ENCODE measurements at places on chromosomes 5 and 9.

DNA sequence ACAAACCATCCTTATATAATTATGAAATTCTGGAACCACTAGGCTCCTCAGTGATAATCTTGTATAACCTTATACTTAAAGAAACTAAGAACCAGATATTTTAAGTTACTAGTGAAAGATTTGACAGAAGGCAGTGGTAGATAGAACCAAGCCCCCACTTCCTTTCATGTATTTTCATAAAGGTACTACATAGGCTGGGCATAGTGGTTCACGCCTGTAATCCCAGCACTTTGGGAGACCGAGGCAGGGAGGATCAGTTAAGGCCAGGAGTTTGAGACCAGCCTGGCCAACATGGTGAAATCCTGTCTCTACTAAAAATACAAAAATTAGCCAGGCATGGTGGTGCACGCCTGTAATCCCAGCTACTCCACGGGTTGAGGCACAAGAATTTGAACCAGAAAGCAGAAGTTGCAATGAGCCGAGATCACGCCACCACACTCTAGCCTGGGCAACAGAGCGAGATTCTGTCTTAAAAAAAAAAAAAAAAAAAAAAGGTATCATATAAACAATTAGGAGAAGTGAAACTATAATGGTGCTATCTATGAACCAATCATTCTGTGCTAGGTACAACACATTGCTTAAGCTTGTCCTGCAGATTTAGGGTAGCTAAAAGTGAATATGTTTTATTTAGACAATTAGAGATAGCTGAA lies 27.9 kb upstream of the DTWD2 start:
- no peak for DNase-seq

- DNase-seq, result peak; percentile 57
Measured at GRCh38 chr9:130834371-130835336, at the start of gene ABL1. TSS of gene ABL1 (plus strand) at chr9:130835254. CDS start at chr9:130835447, 193 bp downstream.

- peak; percentile 85 for DNase-seq
Measured at GRCh38 chr9:137049544-137050449, 3.8 kb upstream of the NPDC1 start.

GRCh38 chr5:77168879-77169244 lies 41.6 kb upstream of the PDE8B start:
- peak; percentile 55 for DNase-seq

- DNase-seq, result no peak
Measured at GRCh38 chr5:170885256-170885655, 23.4 kb downstream of the RANBP17 start.

DNA sequence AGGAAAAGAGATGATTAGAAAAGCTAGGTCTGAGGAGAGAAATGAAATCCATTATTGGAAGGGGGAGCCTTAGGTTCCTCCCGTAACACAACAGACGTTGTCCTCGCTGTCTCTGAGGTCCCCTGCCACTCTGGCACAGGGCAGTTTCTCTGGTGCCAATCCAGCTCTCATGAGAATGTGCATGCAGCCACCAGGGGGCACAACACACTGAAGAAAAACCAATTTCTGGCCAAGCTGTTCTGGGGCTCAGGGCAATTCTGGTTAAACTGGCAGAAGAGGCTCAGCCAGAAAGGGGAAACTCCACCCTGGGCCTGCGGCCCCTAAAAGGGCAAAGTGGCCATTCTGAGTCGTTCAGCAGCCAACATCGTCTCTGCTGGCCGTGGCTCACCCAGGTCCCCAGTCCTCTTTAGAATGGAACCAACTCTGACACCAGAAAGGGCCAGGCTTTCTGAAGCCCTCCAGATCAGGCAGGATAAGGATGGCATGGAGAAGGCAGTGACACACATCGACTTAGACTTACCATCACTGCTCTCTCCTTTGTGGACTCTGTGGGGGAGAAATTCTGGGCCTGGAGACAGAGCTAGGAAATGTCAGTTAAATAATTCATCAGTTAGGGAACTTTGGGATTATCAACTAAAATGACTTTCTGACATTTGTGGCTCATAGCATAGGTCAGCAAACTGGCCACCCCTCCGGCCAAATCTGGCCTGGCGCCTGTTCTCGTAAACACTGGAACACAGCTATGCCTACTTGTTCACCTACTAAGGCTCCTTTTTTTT lies 58.5 kb upstream of the GOLPH3 start:
- DNase-seq, result peak; percentile 90

DNA sequence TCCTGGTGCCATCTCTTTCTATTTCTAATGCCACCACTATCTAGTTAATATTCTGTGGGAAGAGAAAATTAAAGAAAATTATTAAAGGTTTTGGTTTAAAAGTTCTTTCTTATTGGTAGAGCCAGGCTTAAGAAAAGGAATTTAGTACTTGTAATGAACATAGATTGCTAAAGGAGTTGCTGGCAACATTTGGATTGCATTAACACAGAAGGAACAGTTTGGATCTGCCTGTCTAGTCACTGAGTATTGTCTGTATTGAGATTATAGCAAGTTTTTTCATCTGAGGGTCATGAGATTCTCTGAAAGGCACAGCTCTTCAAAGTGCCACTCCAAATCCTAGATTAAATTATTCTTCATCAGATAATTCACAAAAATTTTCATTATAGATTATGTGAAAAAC lies 32.0 kb downstream of the FSD1L start:
- no peak for DNase-seq

DNA sequence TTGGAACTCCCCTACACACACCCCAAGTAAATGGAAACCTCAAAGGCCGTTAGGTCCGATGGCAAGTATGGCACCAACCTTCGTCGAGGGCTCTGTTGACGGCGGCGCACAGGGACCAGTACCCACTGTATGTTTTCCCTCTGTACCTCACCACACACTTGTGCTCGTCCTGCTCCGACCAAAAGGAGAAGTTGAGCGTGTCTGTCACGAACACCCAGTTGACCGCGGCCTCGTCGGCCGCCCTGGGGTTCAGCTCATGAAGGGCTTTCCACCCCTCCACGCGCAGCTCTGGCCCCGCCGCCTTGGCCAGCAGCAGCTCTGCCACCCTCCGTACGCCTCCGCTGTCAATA lies 24.0 kb downstream of the HNRNPK start:
- peak; percentile 59 for DNase-seq

DNA sequence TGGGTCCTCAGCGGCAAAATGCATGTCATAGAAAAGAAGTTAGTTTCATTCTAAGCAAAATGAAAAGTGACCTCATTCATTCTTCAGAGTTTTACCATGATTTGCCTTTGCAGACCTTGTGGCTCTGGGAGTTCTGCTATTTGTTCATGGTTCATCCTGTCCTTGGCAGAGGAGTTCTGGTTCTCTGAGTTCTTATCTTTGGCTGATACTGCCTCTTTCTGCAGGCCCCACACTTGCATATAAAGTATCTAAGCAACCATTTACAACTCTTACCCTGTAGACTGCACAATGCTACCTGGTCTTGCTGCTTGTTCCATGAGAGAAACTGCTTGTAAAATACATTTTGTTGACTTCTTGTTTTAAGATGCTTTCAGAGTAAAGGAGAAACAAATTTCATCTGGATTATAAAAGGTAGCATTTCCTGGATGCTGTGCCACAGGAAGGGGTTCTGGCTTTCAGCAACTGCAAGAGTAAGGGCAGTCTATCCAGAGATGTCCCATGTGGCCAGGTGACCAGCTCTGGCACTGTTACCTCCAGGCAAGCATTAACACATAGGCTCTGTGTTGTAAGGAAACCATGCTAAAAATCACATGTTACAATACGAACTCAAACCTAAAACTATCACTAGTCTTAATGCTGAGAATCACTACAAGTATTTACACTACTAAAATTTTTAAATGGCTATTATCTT lies 513.2 kb downstream of the SPOCK1 start:
- DNase-seq, result no peak

DNA sequence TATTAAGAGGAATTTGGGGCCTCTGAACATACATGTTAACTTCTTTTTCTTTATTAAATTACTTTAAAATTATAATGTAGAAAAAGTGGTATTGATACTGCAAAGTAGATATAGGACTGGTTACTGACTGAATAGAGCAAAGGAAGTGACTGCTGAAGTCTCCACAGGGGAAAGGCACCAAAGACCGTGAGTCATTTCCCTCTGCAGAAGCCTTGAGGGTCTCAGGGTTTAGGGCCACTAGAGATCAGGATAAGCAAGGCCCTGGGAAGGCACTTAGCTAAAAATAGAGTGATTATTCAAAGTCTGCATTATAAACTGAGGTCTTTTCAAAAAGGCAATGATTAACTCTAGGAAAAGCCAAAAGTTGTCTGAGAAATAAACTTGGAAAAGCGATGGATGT lies 44.7 kb upstream of the ITGA1 start:
- no peak for DNase-seq

- DNase-seq, result no peak
Measured at GRCh38 chr9:136578915-136579649, 33.2 kb upstream of the NOTCH1 start.

DNA sequence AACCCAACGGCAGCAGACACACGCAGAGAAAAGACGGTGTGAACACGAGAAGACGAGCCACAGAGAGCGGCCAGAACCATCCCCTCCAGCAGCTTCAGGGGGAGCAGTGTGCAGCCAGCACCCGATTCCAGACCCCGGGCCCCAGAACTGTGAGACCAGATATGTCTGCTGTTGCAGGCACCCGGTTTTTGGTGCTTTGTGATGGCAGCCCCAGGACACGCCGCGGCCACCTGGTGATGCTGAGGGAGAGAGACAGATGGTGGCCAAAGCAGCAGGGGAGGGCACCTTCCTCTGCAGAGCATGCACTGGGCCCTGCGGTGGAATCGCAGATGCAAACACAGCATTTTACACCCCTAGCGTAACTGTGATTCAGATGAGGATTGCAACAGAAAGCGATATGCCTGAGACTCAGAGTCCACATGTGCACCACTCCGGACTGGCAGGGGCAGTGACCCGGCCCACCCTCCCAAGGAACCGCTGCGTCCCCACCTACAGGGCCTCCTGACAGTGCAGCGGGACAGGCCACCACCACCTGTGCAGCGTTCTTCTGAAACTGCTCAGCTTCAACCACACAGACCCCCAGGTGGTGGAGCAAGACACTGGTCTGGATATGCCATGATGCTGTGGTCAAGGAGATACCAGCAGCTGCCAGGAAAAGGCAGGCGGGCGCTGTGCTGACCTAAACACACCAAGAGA lies 24.0 kb downstream of the ZDHHC11B start:
- DNase-seq, result peak; percentile 52

GRCh38 chr9:10700915-10701314 lies 88.1 kb upstream of the PTPRD start:
- no peak for DNase-seq

- DNase-seq, result no peak
Measured at GRCh38 chr9:137023157-137023556, 4.9 kb downstream of the ABCA2 start.

DNA sequence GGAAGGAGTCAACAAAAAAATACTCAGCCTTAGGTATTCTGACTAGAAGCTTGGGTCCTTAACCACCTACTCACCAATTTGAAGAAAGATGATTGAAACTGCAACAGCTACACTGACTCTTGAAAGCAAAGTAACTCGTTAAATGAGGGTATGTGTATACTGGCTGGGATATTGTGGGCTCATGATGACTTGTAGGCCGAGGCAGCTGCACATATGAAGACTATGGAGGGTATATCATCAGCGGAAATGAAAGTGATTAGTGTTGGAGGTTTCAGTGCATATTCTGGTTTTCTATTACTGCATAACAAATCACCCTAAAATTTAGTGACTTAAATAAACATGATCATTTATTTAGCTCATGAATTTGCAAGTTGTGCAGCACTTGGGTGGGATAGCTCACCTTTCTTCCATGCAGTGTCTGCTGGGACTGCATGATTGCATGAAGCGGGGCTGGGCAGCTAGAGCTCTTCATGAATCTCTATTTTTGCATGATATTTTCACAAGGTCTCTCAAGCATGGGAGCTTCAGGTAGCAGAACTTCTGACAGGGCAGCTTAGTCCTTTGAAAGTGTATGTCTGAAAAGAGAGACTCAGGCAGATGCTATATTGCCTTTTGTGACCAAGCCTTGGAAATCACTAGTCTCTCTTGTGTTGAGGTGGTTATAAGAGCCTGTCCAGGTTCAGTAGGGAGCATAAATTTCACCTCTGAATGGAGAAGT lies 96.1 kb upstream of the CDKN2B start:
- no peak for DNase-seq

DNA sequence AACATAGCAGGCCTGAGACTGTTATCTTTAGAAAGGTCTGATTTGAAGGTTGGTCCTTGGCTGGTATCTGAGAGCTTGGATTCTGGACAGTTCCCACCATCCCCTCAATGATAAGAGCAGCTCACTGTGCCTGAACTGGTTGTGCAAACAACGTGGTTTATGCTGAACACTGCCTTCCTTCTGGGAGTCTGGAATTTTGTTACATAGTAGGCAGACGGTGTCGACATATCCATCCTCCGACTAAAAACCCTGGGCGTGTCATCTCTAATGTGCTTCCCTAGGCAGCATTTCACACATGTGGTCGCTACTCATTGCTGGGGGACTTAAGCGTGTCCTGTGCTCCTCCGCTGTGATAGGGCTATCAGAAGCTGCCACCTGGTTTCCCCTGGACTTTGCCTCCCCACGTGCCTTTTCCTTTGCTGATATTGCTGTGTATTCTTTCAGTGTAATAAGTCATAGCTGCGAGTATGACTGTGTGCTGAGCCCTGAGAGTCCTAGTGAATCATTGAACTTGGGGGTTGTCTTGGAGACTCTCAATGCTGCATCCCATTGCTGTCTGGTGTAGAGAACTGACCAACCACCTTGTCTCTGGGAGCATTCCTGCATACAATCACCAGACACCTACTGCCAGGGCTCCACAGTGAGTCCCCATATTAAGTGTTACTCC lies 119.1 kb upstream of the TBC1D2 start:
- DNase-seq, result peak; percentile 82

DNA sequence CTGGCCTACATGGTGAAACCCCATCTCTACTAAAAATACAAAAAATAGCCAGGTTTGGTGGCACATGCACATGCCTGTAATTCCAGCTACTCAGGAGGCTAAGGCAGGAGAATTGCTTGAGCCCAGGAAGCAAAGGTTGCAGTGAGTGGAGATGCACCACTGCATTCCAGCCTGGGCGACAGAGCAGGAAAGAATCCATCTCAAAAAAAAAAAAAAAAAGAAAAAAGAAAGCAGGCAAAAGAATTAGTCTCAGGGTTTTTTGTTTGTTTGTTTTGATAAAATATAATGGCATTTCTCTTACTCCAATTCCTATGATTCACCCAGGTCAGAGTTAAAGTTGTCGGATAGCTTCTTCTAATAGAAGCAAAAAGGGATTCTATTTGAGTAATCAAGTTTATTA lies 67.0 kb upstream of the ATG10 start:
- DNase-seq, result no peak

GRCh38 chr5:181058786-181059296 lies 18.8 kb downstream of the BTNL9 start:
- no peak for DNase-seq

GRCh38 chr5:75040973-75041372 lies 11.4 kb downstream of the GCNT4 start:
- no peak for DNase-seq

GRCh38 chr9:125189011-125189360 lies 617 bp downstream of the PPP6C start:
- peak; percentile 50 for DNase-seq

- no peak for DNase-seq
Measured at GRCh38 chr5:68953231-68953874, 140.5 kb upstream of the SLC30A5 start.

DNA sequence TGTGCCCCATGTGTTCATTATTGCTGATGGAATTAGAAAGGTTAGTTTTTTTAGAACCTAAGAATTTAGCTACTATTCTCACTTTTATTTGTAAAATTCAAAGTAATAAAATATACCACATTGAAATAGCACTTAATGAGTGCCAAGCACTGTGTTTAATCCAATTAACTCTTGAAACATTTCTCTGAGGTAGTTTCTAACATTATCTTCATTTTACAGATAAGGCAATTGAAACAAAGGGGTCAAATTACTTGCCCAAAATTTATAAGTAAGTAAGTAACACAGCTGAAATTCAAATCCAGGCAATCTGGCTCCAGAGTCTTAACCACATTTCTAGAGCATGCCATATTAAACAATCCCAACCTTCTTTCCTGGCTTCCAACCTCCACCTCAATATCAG lies 84.2 kb downstream of the MLLT3 start:
- no peak for DNase-seq
